ENCODE measurements at places on chromosomes 5 and 9.

DNA sequence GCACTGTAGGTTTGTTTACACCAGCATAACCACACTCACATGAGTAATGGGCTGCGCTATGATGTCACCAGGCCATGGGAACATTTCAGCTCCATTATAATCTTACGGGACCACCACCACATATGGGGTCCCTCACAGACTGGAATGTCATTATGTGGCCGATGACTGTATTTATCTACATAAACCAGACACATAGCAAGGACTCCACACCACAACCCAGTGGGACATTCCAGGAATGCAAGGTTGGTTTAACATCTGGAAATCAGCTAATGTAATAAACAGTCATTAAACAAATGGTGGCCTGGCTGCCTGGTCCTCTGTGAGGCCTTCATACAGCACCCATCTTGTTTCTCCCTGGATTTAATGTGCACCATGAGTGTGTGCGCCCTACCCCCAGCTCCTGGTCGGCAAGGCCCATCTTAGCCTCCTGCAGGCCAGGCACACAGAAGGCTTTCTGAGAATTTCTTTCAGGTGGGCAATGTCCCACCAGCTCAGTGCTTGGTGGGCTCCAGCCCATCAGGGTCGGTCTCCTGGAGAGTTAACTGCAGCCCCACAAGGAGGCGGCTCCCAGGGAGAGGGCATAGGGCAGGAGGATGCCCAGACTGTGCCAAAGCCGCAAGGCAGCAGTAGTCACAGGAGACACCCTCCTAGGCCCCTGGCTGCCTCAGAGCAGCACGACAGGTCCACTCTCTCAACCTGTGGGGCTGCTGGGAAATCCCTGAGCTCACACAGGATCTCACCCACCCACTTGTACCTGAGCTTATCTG is 35.9 kb upstream of the SARDH start:
- peak; percentile 53 for DNase-seq

- DNase-seq: peak; percentile 6
These were observed 772.0 kb upstream of the FAM174A start for GRCh38 chr5:99763021-99763774.

- peak; percentile 37 for DNase-seq
These were observed 126.7 kb downstream of the SNX18 start for GRCh38 chr5:54644226-54644625.

GRCh38 chr5:110058175-110058574 is 368.4 kb downstream of the MAN2A1 start:
- no peak for DNase-seq

DNA sequence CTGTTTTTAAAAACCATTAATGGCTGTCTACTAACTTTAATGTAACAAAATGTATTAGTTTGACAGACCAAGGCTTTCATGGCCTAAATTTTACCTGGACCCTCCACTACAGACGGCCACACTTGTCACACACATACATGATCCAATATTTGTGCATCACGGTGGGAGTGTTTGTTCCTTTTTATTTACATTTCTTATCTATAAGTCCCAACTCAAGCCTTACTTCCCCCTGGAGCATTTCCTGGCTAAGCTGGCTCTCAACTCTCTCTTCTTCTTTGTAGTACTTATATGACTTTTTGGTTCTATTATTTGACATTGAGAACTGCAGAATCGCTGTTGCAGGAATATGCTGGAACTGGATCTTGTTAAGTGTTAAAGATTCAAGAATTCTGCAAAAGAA is 534.4 kb downstream of the RAB3C start:
- DNase-seq: no peak

DNA sequence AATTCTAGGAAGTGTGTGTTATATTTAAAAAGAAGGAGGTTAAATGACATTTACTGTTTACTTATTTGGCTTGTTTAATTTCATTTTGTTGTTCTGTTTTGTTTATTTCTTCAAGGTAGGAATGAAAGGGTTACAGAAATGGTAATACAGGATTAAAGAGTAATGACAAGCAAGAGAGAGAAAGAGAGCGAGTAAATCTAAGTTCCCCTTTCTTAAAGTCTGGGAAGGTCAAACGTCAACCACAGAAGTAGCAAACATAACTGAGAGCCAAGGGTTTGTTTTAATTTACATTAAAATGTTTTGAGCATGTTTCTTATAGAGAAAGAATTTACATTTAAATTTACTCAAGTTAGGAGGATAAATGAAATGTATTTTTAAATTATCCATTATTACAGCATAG is 18.7 kb downstream of the HCN1 start:
- no peak for DNase-seq

DNA sequence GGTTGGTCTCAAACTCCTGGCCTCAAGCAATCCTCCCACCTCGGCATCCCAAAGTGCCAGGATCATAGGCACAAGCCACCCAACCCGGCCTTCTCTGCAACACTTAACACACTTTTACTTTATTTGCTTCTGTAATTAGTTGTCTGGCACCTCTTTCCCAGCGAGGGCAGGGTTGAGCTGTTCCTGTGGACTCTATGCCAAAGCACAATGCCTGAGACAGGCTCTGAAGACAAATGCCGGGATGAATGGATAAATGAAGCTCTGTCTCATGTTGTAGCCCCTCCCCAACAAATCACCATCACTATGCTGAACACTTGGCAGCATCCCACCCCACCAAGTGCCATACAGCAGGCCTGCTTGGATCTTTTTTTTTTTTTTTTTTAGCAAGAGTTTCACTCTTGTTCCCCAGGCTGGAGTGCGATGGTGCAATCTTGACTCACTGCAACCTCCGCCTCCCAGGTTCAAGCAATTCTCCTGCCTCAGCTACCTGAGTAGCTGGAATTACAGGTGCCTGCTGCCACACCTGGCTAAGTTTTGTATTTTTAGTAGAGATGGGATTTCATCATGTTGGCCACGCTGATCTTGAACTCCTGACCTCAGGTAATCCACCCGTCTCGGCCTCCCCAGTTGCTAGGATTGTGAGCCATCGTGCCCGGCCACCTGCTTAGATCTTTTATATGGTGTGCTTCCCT is 21.3 kb downstream of the GPX3 start:
- no peak for DNase-seq

- DNase-seq: no peak
These were observed 89.8 kb downstream of the CD180 start for GRCh38 chr5:67106626-67107342.

DNA sequence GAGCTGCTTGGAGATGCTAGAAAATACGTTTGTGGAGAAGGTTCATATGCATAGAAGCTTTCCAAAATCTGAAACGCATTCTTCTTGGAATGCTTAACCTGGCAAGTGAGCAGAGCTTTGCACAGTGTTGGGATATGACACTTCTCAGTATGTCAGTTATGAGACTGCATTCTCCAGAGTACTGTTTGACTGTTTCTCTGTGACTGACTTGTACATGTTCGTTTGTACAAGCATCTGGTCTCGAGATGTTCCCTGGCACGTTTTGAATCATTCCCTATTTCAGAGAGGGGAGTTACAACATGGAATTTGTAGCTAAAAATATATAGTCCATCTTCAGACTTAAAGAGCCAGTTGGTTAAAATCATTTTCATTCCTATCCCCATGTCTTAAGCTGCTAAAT is 272.4 kb downstream of the ARRDC3 start:
- DNase-seq: no peak

- DNase-seq: no peak
These were observed 24.9 kb downstream of the RNF130 start for GRCh38 chr5:180046656-180047055.

DNA sequence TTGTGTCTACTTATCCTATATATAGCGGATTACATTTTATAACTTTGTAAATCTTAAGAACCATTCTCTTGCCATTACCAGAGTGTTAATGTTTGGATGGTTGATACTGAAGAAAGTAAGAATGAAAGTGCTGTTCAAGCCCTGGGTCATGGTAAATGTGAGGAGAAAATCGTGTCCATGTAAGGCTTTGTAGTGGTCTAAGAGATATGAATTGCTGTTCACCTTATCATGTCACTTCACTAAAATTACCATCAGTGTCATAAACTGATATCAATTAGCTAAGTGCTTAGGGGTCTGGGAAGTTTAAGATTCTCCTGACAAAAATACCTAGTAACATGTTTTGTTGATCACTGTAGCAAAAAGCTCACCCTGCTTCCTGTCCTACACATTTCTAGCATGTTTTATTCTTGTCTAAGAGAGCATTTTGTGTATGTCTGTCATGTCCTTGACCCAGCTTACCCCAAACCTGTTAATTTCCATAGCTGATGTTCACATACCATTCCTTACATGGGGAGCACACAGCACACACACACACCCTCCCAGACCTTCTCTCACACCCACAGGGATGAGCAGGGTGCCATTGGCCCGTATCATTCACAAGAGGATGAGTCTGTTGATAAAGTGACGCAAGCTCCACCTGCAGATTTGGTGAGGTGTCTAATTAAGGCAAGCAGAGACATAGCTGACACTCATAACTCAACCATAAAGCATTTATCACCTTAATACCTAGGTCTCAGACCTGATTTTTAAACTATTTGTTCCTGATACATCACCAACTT is 125.1 kb upstream of the PAM start:
- DNase-seq: no peak

- no peak for DNase-seq
These were observed 106.0 kb downstream of the ENC1 start for GRCh38 chr5:74534397-74535129.

DNA sequence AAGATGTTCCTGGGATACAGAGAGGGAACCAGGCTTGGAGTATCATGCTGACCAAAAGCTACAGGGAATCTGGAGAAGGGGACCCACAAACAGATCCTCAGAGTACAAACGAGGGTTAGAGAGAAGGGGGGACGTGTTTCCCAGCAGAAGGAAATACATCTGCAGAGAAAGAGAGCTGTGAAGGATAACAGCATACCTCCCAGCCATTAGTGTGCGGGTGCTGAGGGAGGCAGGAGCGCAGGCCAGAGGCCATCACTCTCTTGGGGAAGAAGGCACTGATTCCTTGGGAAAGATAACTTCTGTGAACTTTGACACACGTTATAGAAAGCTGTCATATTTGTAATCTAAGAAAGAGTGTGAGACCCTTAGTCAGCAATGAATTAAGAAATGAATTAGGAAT is 96.9 kb downstream of the KCNN2 start:
- DNase-seq: no peak

DNA sequence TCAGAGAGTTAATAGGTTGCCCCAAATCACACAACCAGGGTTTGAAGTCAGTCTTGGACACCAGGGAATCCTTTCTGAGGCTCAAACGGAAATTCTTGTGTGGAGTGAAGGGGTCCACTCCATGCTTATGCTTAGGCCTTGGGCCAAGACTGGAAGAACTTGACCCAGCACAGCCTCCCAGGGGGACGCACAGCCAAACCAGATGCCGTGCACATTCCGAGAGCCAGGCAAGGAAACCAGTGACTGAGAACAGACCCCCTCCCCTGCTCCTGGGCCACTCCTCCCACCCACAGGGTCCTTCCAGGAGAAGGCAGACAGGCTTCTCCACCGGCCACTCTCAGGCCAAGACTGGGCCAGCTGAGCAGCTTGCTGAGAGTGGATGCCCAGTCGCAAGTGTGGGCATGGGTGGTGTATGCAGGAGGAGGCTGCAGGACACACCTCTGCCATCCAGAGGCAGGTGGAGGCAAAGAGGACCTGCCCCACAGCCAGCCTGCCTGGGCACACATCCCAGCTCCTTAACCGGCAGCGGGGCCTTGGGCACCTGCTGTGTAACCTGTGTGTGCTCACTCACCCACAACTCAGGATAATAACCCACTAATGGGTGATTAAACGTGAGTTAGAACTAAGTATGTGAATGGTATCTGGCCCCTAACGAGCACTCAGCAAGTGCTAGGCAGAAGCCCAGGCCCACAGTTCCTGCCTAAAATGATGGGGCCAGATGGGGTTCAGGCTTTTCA is 38.0 kb downstream of the NIPAL4 start:
- no peak for DNase-seq

- DNase-seq: no peak
These were observed 172.4 kb downstream of the IRX2 start for GRCh38 chr5:2579126-2579525.

DNA sequence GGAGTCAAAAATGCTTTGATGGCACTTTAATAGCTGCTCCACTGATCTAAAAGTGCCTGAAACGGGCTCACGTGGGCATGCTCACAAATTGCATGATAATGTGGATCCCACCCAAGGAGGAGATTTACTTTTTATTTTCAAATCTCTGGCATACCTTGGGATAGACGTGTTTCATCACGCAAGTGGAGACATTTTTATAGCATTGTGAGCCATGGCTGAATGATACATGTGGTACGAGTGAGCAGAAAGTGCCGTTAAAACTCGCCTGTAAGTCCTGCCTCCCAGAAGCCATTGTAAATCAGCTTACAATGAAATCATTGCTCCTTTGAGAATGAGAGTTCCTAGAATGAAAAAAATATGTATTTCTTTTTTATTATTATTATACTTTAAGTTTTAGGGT is 514.7 kb downstream of the MAT2B start:
- DNase-seq: no peak

DNA sequence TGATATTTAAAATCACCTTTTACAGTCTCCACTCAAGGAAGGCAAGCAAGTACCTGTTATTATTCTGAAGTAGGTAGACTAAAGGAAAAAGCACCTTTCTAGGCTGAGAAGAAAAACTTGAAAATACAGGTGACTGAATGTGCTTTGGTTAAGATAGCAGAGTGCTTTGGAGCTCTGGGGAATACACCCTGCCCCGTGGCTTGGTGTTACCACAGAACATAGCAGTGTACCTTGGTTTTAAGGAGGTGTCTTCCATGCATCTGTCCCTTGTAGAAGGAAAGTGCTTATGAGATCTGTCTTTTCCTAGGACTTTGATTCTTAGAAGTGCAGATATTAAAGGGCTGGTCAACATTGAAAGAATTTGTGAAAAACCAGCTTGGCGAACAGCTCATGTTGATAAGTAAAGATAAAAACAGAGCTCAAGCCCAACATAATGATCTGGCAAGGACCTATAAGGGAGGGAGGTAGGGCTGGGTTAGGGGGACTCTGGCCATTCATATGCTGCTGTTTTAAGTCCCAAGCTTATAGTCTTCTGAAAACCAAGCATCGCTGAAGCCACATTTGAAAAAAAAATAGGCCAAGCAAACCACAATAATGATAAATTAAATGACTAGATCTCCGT is 66.8 kb downstream of the ZNF608 start:
- DNase-seq: no peak

- DNase-seq: peak; percentile 25
These were observed 115.9 kb upstream of the SH3GL2 start for GRCh38 chr9:17462869-17463464.

DNA sequence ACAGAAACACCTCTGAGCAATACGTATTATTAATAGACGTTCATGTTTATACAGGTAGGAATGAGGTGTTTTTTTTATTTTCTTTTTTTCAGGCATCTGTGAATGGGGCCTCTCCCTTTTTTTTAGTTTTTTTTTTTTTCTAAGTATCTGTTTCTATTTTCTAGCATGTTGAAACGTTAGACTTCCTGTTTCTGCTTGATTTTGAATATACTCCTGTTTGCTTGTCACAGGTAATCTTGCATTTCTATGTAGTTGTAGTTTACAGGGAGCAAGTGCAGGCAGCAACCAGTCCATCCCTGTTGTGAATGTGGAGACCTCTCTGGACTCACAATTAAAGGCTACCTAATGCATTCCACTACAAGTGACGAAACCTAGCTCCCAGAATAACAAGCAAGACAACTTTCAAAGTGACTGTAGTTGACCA is 22.8 kb upstream of the TNFAIP8 start:
- no peak for DNase-seq

Measured in H4 (cell line).